ENCODE measurements at places on chromosomes 3 and 15.

DNA sequence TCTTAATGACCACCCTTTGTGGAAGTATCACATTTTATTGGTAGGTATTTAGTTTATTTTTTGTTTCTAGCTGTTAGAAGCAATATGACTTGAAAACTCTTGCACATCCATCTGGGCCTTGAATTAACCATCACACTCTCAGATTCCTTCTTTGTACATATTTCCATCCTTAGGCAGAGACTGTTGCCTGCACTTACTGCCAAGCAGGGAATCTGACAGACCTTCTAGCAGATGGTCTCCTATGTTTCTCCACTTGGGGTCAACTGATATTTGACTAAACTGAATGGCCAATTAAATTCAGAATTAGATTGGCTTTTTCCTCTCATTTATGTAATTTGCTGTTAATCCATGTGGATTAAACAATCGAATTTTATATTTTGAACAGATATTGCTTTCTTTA is 324.9 kb upstream of the TGFBR2 start:
- no peak for DNase-seq

DNA sequence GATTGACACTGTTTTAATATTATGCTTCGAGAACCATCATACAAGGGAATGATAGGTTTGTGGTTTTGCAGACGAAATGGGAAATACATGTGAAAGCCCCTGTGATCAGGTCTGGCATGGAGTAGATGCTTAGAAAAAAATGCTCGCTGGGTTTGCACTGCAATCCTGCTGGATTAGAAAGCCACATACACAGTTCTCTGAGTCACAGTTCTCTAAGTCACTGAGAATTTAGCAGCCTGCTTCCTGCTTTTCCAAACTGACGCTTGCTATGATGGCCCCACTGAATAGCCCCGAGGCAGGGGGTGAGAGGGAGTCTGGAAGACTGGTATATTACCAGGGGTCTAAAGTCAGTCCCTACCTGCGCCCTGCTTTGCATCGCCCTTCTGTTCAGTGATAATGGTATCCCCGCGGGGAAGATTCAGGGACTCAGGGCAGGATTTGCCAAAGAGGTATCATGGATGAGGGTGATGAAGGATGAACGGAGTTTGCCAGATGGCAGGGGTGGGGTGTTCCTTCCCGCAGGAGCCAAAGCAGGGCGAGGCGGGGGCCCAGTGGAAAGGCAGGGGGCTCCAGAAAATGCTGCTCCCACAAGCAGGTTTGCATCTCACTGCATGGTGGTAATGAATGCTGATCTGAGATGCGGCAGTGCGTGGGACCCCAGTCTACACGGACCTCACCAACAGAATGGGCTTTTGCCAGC is 82.3 kb downstream of the IQSEC1 start:
- peak; percentile 88 for DNase-seq

GRCh38 chr15:78370013-78370412 is 29.9 kb downstream of the CRABP1 start:
- DNase-seq = no peak

DNA sequence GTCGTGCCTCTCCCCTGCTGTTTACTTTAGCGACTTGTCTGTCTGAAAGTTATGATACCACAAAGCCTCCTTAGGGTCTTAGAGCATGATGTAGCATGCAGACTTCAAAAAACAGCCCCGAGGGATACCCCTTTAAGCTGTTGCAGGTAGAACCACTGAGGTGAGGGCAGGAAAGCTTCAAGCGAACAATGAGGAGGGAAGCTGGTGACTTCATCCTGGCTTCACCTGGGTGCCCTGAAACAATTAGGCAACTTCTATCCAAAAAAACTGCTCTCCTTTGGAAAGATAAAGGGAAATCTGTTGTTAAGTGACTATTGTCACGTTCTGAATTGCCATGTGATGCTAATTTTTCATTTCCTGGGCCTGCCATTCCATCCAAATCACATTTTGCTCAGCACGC is 231.6 kb downstream of the SOX2 start:
- DNase-seq = no peak

DNA sequence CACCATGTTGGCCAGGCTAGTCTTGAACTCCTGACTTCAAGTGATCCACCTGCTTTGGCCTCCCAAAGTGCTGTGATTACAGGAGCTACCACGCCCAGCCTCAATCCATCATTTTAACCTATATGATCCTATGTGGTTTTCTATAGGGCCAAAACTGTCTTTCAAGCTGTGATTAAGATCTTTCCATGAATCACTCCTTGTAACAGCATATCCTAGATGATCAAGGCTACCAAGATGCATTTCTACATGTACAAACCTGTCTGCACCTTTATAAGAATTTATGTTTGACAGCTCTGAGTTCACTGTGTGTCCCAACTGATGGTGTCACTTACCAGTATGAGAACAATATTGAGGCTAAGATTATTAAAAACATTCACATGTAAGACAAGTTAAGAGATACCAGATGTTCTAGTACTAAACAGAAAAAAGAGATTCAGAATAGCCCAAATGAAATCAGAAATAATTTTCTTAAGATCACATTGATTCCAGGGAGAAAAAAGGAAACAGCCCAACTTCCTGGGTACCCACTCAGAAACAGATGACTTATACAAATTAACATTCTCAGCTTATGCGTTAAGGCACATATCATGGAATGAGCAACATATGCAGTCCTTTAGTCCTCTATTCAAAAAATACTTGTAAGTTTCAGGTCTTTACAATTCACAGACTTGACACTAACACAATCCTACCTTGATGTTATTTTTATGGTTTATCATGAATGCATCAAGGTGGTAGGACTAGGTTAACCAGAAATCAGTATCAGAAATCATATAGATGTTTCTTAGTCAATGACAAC is 24.8 kb upstream of the PPIB start:
- peak; percentile 15 for DNase-seq

GRCh38 chr3:196356556-196356955 is 18.4 kb upstream of the TM4SF19 start:
- no peak for DNase-seq

GRCh38 chr3:176615826-176616225 is 581.5 kb downstream of the TBL1XR1 start:
- DNase-seq = peak; percentile 31

DNA sequence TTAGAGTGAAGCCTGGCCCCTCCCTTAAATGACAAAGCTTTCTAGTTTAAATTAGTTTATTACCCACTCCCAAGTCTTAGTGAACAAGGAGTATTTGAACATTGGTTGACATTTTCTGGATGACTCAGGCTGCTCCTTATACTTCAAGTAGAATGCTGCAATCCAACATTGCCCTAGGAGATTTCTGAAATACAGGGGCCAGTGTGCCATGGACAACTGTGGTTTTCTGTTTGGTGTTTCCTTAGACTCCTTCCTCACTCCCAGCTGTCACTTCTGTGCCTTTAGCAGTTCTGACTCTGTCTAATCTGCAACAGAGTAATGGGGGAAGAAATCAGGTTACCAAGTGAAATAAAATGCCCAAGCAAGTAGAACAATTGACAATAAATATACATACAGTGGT is 116.1 kb upstream of the P2RY1 start:
- no peak for DNase-seq

DNA sequence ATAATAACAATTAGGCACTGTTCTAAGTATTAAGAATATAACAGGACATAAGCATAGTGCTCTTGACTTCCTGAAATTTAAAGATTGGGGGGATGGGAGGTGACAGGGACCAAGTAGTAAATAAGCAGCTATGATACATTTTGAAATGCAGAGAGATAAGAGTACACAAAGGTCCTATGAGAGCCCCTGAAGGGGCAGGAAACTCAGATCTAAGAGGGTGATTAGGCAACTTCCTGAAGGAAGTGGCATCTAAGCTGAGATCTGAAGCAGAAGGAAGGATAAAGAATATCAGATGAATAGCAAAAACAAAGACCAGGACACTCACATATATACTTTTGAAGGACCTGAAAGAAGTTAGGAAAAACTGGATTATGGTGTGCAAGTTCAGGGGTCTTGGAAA is 415.2 kb upstream of the FRG2C start:
- no peak for DNase-seq

DNA sequence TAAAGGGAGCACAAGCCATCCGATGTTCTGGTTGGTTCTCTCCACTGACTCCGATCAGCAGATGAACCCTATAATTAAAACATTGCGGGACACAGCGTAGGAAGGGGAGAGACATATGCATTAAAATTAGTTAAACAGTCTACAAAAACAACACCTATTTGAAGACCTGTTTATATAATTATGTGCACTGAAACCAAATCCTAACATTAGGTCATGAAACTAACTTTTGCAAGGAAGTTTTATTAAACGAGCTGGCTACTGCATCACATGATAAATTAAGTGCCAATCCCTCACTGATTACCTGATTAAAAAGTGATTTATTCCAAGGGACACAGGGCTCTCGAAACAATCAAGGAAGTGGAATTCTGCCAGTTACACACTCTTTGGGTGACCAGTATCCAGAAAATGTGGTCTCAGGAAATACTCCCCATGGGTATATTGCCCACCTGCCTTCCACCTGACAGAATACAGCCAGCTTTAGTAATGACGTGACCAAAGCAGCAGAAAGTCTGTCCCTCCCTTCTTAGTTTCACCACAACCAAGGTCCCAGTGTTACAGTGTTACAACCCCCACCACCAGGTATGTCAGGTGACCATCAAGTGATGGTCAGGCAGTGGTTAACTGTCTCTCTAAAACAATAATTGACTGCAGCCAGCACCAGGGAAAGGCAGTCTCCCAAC is 69.5 kb downstream of the HERC1 start:
- DNase-seq = no peak

DNA sequence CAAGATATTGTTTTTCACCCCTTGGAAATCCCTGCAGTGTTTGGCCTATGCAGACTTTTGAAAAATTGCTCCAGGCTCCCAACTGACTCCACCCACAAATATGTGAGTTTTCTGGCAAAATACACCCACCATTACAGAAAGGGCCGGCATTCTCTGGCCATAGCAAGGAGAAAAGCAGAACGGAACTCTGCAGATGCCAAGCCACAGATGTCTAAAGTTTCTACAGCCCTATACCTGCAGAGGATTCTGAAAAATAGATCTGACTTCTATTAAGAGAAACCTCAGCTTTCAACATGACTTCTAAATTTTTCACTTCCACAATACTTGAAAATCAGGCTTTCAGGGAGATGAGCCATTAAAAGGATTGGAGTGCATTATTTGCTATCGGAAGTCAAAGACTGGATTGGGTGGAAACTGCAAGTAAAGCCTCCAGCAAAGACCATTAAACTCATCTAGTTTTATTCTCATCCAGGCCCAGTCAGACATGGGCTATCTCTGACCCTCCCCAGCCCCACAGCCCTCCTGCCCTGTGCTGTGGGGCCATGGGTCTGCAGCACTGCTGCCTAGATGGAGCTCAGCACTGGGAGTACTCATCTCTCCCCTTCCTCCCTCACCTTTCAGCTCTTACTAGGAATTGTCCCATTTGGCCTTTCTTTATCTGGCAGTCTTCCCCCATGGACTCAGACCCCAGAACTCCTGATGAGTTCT is 243.1 kb upstream of the GOLGA6L4 start:
- no peak for DNase-seq

- DNase-seq = peak; percentile 73
Observed at GRCh38 chr3:134197681-134198261, 52.9 kb downstream of the RYK start.

GRCh38 chr15:36707884-36708435 is 128.5 kb downstream of the CDIN1 start:
- DNase-seq = no peak

DNA sequence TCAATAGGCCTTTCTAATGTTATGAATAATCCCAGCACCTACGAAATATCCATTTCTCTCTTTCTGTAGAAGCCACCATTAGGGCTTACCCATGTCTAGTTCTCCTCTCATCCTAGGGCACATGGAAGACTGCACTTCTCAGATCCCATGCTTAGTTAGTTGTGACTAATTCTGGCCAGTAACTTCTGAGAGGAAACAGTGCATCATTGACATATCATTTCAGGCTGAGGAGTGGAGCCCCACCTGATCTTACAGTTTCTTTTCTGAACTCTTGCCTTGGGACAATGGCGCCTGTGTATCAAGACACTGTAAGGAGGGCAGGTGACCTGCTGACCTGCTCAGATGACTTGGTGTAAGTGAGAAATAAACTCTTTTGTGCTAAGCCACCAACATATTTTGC is 39.4 kb upstream of the TBL1XR1 start:
- no peak for DNase-seq

GRCh38 chr15:32716915-32717425 is 834 bp upstream of the GREM1 start:
- DNase-seq = no peak

DNA sequence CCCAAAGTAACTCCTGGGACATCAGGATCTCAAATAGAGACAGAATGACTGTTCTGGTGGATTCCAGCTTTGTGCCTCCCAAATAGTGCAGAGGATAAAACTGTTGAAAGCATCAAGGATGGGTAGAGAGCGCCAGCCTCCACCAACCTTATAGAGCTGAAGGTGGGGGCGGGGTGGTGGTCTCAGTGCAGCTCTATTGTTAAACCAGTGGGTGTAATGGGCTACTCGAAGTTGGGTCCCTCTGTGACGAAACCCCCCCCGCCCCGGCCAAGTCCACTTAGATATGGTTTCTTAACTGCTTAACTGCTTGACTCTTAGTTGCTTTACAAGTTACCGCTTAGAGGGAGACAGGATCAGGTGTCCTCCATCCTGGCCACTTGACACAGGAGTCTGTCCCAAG is 22.7 kb downstream of the DHX30 start:
- no peak for DNase-seq

DNA sequence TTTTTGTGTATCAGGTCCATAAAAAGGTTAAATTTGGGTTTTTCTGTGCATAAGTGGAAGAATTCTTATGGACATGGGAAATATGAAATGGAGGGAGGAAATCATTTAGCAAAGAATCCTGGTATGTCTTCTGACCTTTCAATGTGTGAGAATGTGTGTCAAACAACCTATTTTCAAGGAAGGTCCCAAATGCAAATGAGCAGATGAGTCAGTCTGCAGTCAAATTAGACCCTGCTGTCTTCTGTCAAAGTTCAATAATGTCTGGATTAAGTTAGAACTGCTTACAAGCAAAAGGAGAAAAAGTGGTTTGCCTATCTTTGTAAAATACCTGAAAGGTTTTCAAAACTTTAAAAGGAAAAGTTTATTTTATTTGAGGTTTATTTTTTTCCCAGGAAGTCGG is 15.3 kb downstream of the FBN1 start:
- DNase-seq = no peak

DNA sequence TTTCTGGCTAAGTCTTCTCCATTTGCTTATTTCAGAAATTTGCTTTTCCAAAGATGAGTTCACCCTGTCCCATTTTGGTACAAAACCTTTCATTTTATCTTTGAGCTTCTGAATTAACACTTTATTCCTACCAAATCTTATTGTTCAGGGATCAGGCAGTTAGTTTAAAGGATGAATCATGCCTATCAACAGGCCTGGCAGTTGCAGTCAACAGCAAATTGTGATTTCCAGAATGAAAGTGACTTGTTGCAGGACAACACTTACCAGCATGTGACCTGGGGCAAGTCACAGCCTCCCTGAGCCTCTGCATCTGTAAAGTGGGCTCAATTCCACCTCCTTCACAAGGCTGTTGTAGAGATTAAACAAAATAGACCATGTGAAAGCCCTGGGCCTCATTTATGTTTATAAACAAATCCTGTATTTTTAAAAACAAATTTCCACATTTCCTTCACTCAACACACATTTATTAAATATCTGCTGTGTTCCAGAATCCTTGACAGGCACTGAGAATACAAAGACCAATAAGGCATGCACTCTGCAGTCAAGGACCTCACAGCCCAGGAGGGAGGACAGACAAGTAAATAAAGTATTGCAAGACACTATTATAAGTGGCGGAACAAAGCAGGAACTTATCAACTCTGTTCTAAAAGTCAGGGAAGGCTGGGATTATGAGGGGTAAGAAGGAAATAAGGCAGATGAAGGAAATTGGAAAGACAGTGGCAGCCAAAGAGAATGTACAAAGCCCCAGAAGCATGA is 359.1 kb upstream of the IL12A start:
- no peak for DNase-seq

GRCh38 chr15:95549168-95549738 is 781.2 kb upstream of the NR2F2 start:
- DNase-seq = no peak

All from fibroblast of skin of scalp (primary cell).